ENCODE measurements at places on chromosomes 11 and 22.

GRCh38 chr11:131816051-131816450 is 445.6 kb downstream of the NTM start:
- H3K36me3 ChIP-seq = no peaks in the 10 kb centered on the region
- H3K27ac ChIP-seq = no peak overlapping the region
- DNase-seq = no peak
- H3K27me3 ChIP-seq = no peaks in the 10 kb centered on the region
- H3K4me3 ChIP-seq = no peak overlapping the region

GRCh38 chr11:130118165-130118564 is 41.4 kb upstream of the ST14 start:
- no peak for DNase-seq
- peaks cover 52% of the 10 kb centered on the region for H3K4me1 ChIP-seq
- H3K36me3 ChIP-seq = peaks cover 25% of the 10 kb centered on the region

- no peaks in the 10 kb centered on the region for H3K27me3 ChIP-seq
- peaks cover 30% of the 10 kb centered on the region for H3K4me1 ChIP-seq
- no peaks in the 10 kb centered on the region for H3K36me3 ChIP-seq
Observed at GRCh38 chr11:95239871-95240649, 9.1 kb upstream of the SESN3 start.

DNA sequence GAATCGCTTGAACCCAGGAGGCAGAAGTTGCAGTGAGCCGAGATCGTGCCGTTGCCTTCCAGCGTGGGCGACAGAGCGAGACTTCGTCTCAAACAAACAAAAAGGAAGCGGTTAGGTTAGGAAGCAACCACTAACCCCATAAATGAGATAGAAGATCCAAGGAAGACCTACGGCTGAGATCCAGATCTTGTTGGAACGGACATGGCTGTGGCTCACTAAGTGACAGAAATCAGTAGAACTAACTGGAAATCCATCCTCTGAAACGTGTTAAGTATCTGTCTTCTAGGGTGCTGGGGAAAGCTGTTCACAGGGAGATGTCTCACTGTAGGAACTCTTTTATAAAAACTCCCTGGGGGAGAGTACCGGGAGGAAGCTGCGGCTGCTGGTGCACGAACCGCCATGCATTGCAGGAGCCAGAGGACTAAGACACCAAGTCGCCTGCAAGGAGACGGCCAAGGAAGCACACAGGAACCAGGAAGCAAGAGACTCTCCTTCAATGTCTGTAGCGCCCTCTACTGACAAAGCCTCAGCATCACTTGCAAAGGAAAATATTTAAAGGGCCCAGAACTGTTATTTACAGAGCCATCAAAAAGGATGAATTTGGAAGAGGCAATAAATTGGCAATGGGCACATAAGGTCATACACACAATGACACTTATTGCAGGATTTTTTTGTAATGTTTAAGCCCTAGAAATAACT is 16.9 kb upstream of the SPTY2D1 start:
- no peaks in the 10 kb centered on the region for H3K27me3 ChIP-seq
- H3K36me3 ChIP-seq = no peaks in the 10 kb centered on the region
- peaks cover 2% of the 10 kb centered on the region for H3K4me1 ChIP-seq

DNA sequence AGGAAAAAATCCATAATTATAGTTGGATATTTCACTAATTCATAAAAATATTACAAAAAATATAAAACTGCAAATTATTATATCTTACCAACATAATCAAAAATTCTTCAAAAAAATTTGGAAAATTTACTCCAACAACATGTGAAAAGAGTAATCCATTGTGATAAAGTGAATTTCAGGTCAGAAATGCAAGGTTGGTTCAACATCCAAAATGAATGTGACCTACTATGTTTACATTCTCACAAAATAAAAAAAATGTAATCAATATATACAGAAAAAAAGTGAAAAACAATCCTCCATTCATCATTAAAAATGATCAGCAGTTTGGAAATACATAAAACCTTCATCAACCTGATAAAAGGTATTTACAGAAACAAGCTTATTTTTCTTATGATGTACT is 1252.2 kb downstream of the JRKL start:
- DNase-seq = no peak
- H3K27me3 ChIP-seq = no peaks in the 10 kb centered on the region
- no peaks in the 10 kb centered on the region for H3K4me1 ChIP-seq
- H3K27ac ChIP-seq = no peak overlapping the region

DNA sequence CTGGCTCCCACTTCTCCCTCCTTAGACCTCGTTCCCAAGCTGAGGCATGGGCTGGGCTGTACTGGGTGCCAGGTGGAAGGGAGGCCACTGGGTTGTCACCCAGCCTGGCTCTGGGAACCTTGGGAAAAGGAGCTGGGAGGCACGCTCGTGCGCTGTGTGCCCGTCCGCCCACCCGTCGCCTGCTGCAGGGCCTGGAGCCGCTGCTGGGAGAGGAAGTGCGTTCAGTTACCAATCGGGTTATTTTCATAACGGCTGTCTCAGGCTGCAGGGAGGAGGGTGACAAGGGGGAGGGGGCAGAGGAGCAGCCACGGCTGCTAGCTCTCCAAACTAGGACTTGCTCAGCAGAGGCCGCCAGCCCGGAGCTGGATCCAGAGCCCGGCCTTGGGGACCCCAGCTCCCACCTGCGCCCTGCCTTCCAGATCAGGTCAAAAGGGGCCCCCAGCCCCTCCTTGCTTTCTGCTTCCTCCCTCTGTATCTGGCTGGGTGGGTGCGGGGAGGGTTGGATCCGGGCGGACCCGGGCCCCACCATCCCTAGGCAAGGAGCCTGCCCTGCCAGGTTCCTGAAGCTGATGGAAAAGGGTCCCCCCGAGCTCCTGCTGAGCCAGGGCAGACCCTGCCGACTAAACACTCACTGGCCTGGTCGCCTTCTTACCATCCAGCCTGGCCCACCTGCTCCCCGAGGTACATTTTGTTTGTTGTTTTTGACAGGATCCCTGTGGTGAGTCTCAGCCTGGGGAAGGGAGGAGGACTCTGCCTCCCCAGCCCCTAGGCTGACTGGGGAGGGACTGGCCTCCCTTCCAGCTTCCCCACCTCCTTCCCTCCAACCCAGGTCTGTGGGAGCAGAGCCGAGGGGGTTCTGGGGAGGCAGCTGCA is 14.3 kb downstream of the DGKZ start:
- H3K4me3 ChIP-seq = peak overlapping the region; percentile 84
- H3K36me3 ChIP-seq = peaks cover 1% of the 10 kb centered on the region
- peak; percentile 40 for DNase-seq
- H3K27me3 ChIP-seq = no peaks in the 10 kb centered on the region

GRCh38 chr11:71245601-71246391 is 6.6 kb downstream of the SHANK2 start:
- peaks cover 81% of the 10 kb centered on the region for H3K27me3 ChIP-seq
- no peak overlapping the region for H3K27ac ChIP-seq
- no peaks in the 10 kb centered on the region for H3K36me3 ChIP-seq
- no peak overlapping the region for H3K4me3 ChIP-seq
- H3K4me1 ChIP-seq = peaks cover 12% of the 10 kb centered on the region

- H3K4me1 ChIP-seq = peaks cover 8% of the 10 kb centered on the region
- no peak for DNase-seq
- H3K27me3 ChIP-seq = peaks cover 15% of the 10 kb centered on the region
Observed at GRCh38 chr11:57341250-57341808, 3.2 kb downstream of the P2RX3 start.

DNA sequence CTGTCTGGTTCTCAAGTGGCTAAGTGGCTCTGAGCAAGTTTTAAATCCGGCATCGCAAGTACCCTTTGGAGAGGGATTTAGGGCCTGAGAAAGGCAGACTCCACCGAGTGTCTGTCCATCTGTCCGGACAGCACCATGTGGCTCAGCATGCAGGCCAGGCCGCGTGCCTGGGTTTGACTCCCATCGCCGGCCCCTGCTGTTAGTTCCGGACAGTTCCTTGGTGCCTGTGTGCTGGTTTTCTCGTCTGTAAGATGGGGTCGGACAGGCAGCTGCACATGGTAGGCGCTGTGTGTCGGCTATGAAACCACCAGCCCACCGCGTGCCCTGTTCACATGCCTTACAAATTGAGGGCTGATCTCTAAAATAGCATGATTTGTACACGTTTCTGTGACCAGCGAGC is 31.0 kb downstream of the NUP50 start:
- no peak overlapping the region for H3K4me3 ChIP-seq
- H3K27ac ChIP-seq = no peak overlapping the region
- H3K27me3 ChIP-seq = no peaks in the 10 kb centered on the region

Data from stimulated activated naive B cell treated with anti-CD40 and anti-IgM and Interleukin-4, amounts not matched to agents 10 μg/mL and 1 μg/mL and 100 μg/mL, for 72 hours (primary cell).